PC-9 (cell line): ENCODE measurements at places on chromosomes 5 and 9. TPM values are rescaled to one million over a fixed set of nuclear protein-coding genes. Genes with fewer than 3 reads are reported as not detected.

NUTM2F gene
- 0.15 TPM in 1 of 2 replicates, not detected in the other for total RNA-seq

HRCT1 gene
- 2.0 and 3.6 TPM in 2 replicates for total RNA-seq

DMRTA1 gene
- 0.70 and 1.1 TPM in 2 replicates for total RNA-seq

EPB41L4B gene
- 4.2 and 5.0 TPM in 2 replicates for total RNA-seq

CAMK4 gene
- not detected in 2 replicates for total RNA-seq

TMEM174 gene
- not detected in 2 replicates for total RNA-seq

GZMA gene
- total RNA-seq, result not detected in 2 replicates

GCNT1 gene
- total RNA-seq, result 14.0 and 15.3 TPM in 2 replicates

TMEM8B gene
- total RNA-seq, result 6.3 and 6.4 TPM in 2 replicates

- DNase-seq, result no peak
Measured at GRCh38 chr5:9082996-9083395, 462.9 kb downstream of the SEMA5A start.

DNA sequence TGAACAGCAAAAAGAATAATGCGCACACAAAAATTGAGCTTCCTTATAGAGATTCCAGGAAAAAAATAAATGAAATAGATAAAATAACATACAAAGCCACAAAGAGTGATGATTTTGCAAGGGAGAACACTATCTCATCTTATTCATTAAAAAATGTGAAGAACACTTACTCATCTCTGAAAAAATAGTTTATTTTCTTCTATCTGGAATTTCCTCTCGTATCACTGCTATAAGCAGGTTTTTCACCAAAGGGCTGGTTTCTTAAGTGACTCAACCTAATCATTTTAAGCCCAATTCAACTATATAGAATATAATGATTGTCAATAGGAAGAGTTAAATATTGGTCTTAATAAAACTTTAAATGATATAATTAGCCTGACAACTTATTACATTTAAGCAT is 504.9 kb downstream of the NR2F1-AS1 start:
- DNase-seq, result no peak

- DNase-seq, result no peak
Measured at GRCh38 chr5:31343946-31344345, 150.5 kb downstream of the CDH6 start.

DNA sequence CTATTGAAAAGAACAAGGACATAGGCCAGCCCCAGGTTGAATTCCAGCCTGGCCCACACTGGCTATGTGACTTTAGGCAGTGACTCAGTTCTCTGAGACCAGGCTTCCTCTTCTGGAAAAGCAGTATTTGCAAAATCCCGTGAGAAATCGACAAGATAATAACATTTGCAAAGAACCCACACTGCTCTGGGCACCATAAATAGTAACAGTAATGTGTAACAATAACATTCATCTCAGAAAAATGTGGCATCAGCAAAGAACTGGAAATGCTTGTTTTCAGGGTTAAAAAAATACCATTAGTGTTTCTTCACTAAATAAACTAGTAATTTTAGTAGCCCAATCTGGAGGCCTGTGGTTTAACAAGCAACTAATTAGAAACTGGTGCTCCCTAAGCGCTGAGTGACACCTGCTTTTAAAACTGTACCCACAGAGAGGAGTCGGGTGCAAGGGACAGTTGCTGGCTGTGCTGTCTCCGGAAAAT is 148.4 kb downstream of the TTLL11 start:
- peak; percentile 88 for DNase-seq

GRCh38 chr5:146560205-146560812 is 44.3 kb upstream of the GPR151 start:
- no peak for DNase-seq

DNA sequence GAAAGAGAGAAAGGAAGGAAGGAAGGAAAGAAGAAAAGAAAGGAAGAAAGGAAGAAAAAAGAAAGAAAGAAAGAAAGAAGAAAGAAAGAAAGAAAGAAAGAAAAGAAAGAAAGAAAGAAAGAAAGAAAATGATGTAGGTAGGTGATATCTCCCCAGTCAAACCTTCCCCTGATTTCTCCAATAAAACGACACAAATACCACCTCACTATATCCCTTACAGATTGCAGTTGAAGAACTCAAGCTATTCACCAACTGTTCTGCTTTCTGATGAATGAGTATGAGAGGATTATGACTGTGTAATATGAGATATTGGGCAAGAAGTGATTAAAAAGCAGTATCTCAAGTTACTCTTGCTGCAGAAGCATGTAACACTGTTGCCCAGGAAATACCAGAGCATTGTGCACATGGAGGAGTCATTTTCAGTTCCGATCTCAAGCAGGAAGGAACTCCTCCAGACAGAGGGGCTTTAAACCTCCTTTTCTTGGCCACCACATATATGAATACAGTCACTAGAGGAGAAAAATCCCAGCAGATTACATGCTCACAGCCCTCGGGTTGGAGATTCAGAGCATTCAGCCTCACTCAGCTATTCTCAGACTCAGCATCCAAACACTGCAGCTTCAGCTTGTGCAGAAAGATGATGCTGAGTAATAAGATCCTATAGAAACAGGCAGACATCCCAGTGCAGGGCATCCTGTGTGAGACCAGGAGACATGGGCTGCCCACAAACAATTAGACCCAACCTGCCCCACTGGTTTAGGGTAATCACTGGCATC is 61.4 kb downstream of the UGCG start:
- peak; percentile 68 for DNase-seq

- peak; percentile 99 for DNase-seq
Measured at GRCh38 chr9:76181020-76181641, 213.1 kb downstream of the RFK start.

GRCh38 chr9:89821081-89821480 is 216.3 kb downstream of the GADD45G start:
- DNase-seq, result no peak

DNA sequence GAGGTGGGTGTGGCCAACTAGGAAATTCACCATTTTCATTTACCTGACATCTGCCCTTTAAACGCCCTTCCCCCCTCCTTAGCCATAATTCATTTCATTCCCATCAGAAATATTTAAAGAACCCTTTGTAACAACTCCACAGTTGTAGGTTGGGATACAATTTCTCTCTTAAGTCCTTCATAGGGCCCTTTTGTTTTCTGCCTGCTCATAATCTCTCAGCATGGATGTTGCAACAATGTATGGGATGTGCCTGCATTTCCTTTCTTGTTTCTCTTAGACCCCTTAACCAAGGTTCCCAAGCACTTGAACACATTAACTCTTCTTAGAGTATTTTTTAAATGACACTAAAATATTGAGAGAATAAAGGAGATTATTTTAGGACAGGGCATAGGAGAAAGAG is 51.7 kb upstream of the MYO10 start:
- peak; percentile 1 for DNase-seq

- peak; percentile 78 for DNase-seq
Measured at GRCh38 chr5:78518365-78519197, 130.0 kb downstream of the LHFPL2 start.

GRCh38 chr5:87113861-87114260 is 153.8 kb upstream of the RASA1 start:
- DNase-seq, result no peak

DNA sequence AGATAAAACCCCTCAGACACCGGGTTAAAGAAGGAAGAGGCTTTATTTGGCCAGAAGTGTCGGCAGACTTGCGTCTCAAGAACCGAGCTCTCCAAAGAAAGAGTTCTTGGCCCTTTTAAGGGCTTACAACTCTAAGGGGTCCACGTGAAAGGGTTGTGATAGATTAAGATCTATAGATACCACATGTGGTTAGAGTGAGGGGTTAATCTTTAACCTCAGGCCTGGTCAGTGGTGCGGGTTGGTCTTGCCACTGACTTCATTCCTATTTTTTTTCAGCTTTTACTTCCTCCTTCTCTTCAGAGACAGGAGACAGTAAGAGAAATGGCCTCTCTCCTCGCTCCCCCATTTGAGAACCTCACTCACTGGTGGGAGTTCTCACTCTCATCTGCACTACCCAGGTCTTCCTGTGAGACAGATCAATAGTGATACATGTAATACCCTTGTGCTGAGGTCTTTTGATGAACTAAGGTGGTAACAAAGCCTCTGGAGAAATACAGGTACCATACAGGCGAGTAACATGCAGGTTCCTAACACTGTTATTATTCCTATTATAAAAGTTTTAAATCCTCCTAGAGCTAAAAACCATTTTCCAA is 52.4 kb upstream of the COX7C start:
- no peak for DNase-seq

DNA sequence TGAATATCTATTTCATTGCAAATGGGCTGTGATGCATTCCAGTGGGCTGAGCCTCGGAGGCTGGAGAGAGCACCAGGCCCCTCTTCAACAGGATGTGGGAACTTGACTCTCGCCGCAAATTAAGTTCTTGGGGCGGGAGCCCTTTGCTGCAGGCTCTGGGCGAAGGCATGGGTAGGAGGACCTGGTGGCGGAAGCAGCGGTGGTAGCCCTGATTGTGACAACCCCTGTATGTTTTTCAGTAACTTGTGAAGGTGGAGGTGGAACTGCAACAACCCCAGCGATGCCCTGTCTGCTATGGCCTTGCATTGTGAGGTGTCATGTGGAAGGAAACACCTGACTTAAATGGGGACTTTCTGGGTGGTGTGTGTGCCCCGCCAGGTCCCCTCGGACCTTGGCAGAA is 9.4 kb downstream of the FYB1 start:
- no peak for DNase-seq

GRCh38 chr9:35829764-35830096 is 702 bp downstream of the TMEM8B start:
- no peak for DNase-seq

- no peak for DNase-seq
Measured at GRCh38 chr5:159453209-159453608, 122.9 kb upstream of the IL12B start.

DNA sequence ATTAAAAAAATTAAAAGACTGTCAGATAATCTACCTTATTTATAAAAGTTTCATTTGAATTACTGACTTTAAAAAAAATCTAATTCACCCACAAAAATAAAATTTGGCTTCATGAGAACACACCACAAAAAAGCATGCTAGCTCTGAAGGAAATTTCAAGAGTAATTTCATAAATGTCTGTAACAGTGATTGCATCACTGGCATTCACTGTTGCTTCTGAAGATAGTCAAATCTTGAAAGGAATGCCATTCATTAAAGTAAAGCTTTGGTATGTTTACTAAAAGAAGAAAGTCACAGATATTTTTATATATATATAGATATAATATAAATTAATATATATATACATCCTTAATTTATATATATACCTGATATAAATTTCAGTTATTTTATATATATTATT is 43.4 kb downstream of the NADK2 start:
- DNase-seq, result no peak

DNA sequence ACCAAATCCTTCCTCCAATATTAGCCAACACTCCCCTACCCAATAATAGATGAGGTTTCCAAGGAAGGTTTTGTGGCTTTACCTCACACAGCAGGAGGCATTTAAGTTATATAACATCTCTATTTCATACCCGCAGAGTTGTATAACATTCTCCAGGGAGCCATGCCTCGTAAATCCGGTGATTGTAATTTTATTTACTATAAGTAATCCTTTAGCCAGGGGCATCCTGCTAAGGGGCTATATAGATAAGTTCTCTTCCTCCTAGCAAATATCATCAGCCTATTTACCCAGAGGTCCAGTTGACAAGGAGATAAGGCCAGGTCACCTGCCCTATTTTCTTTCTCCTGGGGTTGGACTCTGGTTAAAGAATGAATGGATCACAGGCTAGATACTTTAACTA is 2051.0 kb downstream of the EFNA5 start:
- DNase-seq, result no peak

- no peak for DNase-seq
Measured at GRCh38 chr5:89662499-89662898, 747.1 kb downstream of the CETN3 start.

DNA sequence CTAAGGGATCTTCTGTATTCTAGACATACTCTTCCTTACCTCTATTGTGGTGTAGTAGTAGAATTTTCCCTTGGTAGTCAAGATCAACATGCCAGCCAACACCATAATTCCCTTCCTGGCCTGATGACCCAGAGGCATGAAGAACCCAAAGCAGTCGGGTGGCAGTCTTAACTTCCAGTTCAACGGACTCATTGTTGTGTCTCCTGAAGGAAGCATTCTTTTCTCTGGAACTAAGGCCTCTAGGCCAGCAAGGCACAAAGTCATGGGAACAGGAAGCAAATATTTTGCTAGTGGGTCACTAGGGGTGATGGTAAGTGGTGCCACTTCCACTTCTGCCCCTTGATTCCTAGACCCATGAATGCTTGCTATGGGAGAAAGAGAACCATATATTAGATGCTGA is 55.2 kb upstream of the DAPK1 start:
- peak; percentile 61 for DNase-seq

- DNase-seq, result no peak
Measured at GRCh38 chr9:134253606-134254205, 72.5 kb upstream of the RXRA start.

DNA sequence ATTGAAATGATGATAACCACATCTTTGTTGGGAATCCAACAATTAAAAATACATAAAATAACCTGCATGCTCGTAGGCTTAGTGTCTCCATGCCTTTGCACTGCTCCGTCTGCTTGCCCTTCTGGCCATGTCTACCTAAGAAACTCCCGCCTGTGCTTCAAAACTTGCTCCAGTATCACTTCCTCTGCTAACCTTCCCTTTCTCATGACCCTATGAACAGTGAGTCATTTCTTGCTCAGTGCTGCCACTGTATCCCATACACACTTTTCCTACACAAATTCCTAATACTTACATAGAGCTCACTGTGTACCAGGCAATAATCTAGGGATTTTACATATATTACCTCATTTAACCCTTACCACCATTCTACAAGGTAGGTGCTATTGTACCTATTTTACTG is 33.5 kb downstream of the TMEM245 start:
- no peak for DNase-seq

GRCh38 chr9:114588210-114588609 is 641 bp downstream of the ATP6V1G1 start:
- DNase-seq, result no peak

GRCh38 chr9:37412431-37413151 is 9.9 kb upstream of the GRHPR start:
- peak; percentile 87 for DNase-seq

GRCh38 chr5:56011835-56012234 is 17.1 kb upstream of the IL6ST start:
- no peak for DNase-seq

DNA sequence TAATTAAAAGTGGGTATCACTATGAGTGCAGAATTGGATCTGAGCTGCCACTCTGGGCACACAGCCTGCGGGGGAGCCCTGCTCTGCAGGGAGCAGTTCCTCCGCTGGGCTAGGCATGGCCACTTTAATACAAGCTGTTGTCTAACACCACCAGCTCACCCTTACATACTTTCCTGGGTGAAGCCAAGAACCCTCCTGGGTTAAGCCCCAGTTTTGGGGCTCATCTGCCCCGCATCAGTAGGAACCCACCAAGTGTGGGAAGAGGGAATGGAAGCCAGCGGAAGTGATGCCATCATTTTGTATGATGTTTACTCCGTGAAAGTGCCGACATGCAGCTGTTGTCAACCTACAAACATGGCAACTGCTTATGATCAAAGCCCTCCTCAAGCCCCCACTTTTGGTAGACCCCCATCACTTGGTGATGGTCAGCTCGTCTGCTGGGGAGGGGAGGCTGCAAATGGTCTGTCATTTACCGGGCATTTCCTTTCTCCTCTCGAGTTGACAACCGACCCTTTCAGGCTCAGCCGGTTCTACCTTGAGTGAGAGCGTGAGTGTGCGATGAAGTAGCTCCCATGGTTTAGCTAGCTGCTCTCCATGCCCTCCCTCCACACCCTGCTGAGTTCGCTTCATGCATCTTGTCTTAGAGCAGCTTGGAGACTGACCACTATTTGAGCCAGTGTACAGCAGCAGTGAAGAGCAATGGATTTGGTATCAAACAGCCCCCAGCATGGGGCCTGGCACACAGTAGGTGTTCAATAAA is 95.3 kb upstream of the IER5L start:
- DNase-seq, result no peak
